Stimulated activated CD8-positive, alpha-beta memory T cell treated with anti-CD3 and anti-CD28 coated beads, Interleukin-4, amount 100 ng/mL, for 1 hour (primary cell): ENCODE measurements at places on chromosomes 7 and 10.

DNA sequence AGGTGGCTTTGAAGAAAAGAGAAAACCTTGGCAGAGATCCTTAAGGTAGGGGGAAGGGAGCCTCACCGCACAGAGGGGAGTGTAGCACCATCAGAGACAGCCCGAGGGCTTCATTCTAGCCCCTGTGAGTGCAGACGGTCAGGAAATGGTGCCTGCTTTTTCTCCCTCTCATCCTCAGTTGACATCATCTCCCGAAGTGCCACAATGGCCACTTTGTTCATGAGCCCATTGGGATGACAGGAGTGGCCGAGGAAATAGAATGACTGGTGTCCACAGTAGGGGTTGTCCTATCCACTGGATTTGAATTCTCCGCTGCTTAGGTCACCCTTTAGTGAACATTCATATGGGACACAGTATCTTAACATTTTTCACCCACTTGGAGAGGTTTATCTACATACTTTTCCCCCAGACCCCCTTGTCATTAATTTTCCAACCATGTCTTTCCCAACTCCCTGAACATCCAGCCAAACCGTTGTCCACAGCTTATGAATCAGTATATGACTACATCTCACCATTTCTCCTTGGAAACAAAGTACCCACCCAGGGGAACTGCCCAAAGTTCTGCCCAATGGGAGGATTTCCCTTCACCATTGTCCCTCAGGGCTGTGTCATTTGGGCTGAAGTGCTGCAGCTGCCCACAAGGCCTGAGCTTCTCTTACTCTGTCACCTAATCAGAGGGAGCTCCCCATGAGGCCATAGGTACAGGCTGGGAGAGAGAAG is 108.8 kb downstream of the ADCY1 start:
- no peak for DNase-seq

GRCh38 chr10:53209944-53210611 is 437.5 kb upstream of the MBL2 start:
- no peak for DNase-seq

GRCh38 chr7:45601816-45602540 is 27.8 kb downstream of the ADCY1 start:
- no peak for DNase-seq

DNA sequence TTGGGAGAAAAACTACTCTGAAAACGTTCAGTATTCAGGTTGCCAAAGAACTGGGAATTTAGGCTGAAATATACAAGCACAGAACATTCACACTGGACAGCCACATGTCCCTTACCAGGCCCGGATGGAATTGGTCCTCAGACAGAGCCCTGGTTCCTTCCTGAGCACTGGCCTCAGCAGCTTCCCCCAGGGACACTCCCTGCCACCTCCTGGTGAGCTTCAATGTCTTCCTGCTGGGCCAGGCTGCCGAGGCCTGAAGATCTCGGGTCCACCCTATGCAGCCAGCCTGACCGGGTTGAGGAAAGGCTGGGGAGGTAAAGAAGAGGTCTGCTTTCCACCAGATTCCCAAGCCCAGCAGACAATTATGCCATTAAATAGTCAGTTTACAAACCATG is 24.8 kb downstream of the LEP start:
- DNase-seq: no peak

- DNase-seq: no peak
Measured at GRCh38 chr7:106257752-106258151, 27.0 kb downstream of the NAMPT start.

- no peak for DNase-seq
Measured at GRCh38 chr7:110612680-110613079, 478.2 kb upstream of the LRRN3 start.

- DNase-seq: no peak
Measured at GRCh38 chr10:61898435-61898778, 3.1 kb upstream of the ARID5B start.
